Panc1 (cell line): ENCODE measurements at places on chromosomes 16 and 17. TPM values are rescaled to one million over a fixed set of nuclear protein-coding genes. Genes with fewer than 3 reads are reported as not detected.

GRB7 gene
- total RNA-seq, result 2.8 TPM

GFAP gene
- not detected for total RNA-seq

MYH8 gene
- not detected for total RNA-seq

- DNase-seq, result no peak
Measured at GRCh38 chr16:10141671-10142070, 40.6 kb downstream of the GRIN2A start.

FADS6 gene
- not detected for total RNA-seq

- no peak for DNase-seq
Measured at GRCh38 chr16:11474617-11475291, 112.0 kb downstream of the LITAF start.

TMIGD1 gene
- not detected for total RNA-seq

GRCh38 chr16:14339694-14340093 lies 268.6 kb downstream of the MRTFB start:
- DNase-seq, result no peak

EPN3 gene
- total RNA-seq, result 0.92 TPM

DNA sequence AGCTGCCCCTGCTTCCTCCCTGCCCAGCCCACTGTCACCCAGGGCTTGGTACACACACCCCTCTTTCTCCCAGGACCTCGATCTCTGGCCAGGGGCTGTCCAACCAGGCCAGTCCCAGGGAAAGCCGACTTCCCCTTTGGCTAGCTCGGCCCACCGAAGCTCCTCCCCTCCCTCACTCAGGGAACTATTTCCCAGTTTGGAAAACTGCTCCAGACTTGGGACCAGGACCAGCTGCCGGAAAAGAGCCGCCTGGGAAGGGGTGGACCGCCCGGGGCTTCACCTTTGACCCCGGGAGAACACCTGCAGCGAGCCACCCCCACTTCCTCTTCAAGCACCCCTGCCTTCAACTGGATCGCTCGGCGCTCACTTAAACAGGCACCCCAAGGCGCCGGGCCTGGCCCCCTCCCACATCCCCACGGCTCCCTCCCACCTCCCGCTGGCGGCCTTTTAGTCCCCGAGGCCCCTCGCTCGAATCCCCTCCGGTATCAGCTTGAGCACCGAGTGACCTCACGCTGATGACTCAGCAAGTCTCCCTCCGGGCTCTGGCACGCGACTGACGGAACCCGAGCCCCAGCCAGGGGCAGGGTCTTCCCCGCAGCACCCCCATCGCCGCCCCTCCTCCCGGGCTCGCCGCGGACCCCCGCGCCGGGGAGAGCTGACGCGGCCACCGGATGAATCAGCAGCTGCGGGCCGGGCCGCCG lies 934 bp downstream of the MAFG start:
- no peak for DNase-seq

CDRT4 gene
- 2.8 TPM for total RNA-seq

KRT10 gene
- total RNA-seq, result 70.8 TPM

STX1B gene
- total RNA-seq, result 3.7 TPM

KRT36 gene
- not detected for total RNA-seq

TUFM gene
- total RNA-seq, result 231 TPM

GRCh38 chr16:1635070-1635469 lies 22.9 kb downstream of the CRAMP1 start:
- DNase-seq, result no peak

DNA sequence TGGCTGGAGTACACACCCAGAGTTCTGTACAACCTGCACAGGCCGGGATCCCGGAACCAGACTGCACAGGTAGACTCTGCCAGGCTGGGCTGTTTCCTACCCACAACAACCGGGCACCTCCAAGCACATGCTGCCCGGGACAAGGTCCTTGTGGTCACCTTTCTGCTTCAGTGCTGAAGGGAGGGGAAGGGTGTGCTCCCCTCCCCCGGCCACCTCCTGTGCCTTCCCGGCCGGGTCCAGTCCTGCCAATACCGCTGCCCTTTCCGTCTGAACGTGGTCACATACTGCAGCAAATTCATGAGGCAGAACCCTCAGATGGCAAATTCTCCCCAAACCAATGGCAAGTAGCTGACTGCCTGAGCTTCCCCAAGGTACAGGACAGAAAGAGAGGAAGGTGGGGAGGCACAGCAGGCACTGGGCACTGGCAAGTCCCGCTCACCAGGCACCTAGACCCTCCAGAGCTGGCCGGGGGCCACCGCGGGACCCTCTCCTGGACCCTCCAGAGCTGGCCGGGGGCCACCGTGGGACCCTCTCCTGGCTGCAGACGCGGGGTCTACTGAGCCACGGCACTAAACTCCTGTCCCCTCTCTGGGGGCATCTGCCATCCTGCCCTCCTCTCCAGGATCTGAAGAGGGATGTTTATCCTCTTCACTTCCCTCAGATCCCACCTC lies 22.8 kb downstream of the SLC43A2 start:
- DNase-seq, result no peak

ITGB3 gene
- total RNA-seq, result 17.6 TPM

- no peak for DNase-seq
Measured at GRCh38 chr16:50695017-50696000, 1.9 kb downstream of the NOD2 start.

DNA sequence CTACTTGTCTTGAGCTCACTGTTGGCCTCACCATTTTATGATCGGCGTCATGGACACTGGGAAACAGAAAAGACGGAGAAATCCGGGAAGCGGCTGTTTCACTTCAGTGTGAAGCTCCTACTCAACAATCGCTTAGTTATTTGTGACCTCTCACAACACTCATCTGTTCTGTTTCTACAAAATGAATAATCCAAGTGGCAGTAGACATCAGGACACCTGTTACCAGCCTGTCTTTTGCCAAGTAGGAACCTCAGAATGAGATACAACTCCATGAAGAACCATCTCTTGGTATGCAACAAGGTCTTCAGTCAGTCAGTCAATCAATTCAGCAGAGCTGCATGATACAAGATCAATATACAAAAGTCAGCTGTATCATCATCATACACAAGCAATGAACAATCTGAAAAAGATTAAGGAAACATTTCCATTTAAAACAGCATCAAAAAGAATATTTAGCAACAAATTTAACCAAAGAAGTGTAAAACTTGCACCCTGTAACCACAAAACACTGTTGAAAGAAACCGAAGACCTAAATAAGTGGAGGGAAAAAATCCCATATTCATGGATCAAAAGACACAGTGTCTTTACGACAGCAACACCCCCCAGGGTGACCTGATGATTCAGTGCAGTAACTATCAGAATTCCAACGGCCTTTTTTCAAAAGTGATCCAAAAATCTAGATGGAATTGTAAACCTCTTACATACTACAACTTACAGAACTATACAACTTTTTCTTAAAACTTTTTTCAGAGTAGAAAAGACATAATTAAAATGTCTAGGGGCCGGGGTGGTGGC lies 63.4 kb downstream of the ANKRD11 start:
- no peak for DNase-seq

DNA sequence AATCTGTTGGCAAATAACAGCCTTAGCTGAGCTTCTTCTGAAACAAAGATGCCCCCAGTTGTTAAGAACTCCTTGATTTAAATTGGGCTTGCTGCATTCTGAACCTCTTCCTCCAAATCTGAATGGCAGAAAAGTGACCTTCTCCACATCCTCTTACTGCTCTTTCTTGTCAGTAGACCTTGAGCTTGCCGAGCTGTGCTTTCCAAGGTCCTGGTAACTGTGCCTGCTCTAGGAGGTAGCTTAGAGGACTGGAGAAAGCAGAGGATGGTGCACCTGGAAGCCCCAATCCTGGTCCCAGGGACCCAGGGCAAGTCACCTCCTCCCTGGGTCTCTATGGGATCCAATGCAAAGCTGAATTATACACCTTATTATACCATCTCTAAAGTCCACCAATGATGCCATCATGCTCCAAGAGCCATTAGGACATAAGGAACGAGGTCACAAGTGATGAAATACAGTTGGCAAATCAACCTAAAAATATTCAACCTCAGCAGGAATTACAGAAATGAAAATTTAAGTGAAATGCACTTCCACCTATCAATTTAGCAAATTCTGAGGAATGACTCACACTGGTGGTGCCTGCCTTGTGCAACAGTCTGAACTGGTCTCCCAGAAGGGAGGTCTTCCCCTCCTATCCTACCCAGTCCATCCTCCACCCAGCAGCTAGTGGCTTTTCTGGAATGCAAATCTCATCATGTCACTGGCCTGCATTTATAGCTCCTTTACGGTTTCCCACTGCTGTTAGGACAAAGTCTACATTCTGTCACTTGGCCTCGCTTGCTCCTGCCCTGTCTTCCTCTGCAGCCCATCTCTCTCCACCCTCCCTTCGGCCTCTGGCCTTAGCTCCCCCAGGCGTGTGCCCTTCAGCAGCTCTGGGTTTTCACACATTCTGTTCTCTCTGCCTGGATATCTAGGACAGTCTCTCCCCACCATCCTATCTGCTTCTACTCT lies 36.6 kb downstream of the TOM1L2 start:
- DNase-seq, result no peak

CTRB2 gene
- 5.0 TPM for total RNA-seq

WWOX gene
- 12.5 TPM for total RNA-seq

DNA sequence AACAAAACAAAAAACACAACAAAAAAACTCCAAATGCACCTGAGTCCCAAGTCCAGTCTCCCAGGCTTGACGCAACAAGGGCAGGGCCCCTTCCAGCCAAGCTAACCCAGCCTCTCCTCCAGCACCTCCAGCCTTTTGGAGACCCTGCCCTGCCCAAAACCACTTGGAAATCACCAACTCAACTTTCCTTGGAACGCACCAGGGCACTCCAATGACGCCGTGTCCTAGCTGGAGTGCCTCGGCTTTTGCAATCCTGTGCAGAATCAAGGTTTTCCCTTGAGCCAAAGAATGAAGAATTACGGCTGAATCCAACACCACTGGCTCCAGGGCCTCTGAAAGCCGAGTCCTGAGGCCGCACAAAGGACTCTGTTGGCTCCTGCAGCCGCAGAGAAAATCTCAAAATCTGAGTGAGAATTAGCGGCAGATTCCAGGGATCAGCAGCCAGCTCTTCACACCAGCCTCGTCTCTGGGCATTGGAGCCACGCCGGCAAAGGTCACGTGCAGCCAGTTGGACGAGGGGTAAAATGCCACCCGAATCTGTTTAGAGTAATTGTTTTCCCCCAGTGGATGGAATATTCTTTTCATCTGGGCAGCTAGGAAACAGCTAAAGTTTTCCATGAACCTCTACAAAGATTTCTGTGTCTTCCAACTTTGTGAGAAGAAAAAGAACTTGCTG lies 9.7 kb upstream of the BAIAP2 start:
- DNase-seq, result no peak

GRCh38 chr17:79750650-79751545 lies 20.2 kb downstream of the ENPP7 start:
- DNase-seq, result no peak

DNA sequence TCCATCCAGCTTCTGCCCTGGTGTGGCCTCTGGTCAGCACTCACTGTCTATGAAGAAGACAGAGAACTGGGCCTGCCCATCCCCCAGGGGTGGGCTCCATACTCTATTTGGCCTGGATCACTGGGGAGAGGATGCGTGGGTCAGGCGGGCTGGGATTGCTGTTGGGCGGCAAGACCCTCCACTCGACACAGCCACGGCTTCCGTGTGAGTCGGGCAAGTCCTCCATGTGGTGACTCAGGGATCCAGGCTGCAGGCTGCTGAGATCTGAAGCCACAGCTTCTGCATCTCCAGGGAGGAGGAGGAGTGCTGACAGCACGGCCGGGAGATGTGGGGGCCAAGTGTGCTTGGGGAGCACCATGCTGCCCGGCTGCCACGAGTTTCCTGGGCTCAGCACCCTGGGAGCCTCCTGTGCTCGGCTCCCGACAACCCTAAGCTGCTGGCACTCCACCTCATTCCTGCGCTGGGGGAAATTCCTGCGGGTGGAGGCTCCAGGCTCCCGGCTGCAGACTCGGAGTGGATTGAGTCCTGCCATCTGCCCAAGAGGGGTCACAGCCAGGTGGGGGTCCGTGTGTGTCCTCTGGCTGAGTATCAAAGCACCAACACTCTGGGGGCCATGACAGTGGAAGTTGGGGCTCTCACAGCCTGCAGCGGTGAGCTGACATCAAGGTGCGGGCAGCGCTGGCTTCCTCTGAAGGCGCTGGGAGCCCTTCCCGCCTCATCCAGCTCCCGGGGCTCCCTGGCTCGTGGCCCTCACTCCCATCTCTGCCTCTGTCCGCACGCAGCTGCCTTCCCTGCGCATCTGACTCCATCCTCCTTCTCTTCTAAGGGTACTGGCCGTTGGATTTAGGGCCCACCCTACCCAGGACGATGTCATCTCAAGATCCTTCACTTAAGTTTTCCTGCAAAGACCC lies 24.4 kb upstream of the CBFA2T3 start:
- DNase-seq, result no peak

SCGB1C2 gene
- total RNA-seq, result not detected

DNA sequence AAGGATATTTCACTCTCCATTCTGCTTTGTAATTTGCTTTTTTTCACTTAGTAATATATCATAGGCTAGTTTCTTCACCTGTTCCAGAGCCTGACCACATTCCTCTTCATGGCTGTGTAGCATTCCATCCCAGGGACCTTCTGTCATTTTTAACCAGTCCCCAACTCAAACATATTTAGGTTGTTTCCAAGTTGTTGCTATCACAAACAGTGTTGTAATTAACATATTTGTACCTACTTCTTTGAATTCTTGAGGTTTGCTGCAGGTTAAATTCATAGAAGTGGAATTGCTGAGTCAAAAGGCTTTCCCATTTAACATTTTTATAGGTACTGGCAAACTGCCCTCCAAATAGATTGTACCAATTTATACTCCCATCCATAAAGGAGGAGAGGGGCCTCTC lies 65.1 kb upstream of the MED9 start:
- no peak for DNase-seq

DNA sequence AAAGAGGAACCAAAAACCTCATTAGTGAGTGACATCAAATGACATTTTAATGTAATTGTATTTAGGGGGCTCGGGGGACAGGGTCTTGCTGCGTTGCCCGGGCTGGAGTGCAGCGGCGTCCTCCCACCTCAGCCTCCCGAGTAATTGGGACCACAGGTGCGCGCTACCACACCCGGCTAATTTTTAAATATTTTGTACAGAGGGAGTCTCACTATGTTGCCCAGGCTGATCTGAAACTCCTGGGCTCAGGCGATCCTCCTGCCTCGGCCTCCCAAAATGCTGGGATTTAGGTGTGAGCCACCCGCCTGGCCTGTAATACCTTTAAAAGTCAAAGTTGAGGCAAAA lies 581 bp downstream of the SNRNP25 start:
- no peak for DNase-seq

DNA sequence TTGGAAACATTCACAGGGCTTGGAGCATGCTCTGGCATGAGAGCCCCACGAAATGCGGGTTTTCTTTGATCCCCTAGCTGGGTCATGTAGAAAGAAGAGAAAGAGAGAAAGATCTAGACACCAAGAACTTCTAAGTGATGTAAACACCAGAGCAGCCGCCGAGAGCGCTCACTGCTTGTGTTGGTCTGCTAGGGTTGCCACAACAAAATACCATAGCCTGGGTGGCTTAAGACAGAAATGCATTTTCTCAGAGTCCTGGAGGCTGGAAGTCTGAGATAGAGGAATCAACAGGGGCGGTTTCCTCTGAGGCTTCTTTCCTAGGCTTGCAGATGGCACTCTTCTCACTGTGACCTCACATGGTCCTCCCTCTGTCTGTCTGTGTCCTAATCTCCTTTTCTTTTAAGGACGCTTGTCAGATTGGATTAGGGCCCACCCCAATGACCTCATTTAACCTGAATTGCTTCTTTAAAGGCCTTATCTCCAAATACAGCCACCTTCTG lies 139.5 kb downstream of the CYLD start:
- DNase-seq, result no peak

NXPH3 gene
- total RNA-seq, result 0.57 TPM
